ENCODE measurements at places on chromosomes 1 and 21.

- DNase-seq: no peak
These were observed 166.3 kb downstream of the BARHL2 start for GRCh38 chr1:90550626-90551406.

GRCh38 chr1:114379358-114379757, 131.6 kb downstream of the TRIM33 start:
- no peak for DNase-seq

GRCh38 chr1:244409701-244410100, 42.0 kb downstream of the ADSS2 start:
- no peak for DNase-seq

- DNase-seq: no peak
These were observed 153.5 kb downstream of the RERE start for GRCh38 chr1:8663915-8664329.

- DNase-seq: no peak
These were observed 2.9 kb upstream of the CCN1 start for GRCh38 chr1:85577419-85578320.

DNA sequence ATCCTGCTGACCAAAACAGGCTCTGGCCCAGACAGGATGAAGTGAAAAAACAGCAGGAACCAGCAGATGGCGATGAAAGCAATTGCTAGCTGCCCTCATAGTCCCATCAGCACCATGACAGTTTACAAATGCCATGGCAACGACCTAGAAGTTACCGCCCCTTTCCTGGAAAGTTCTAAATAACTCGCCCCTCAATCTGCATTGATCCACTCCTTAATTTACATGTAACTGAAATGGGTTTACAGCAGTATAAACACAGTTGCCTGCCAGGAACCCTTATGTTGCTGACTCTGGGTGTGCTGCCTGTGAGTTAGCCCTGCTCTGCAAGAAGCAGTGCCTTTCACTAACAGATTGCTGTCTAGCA, 65.5 kb upstream of the CR1L start:
- DNase-seq: no peak

GRCh38 chr1:27142464-27142863, 12.5 kb downstream of the SLC9A1 start:
- DNase-seq: no peak

Measured in DMS 273 treated with DMSO at 0.1 percent for 48 hours (cell line).